Activated T-helper 1 cell treated with anti-CD3 and anti-CD28 coated beads, Interleukin-2, amount 50 U/mL, for 16 hours (primary cell): ENCODE measurements at places on chromosomes 2 and 18.
A peak's percentile ranks its signal among the peaks of the same experiment; 100 is the strongest.

DNA sequence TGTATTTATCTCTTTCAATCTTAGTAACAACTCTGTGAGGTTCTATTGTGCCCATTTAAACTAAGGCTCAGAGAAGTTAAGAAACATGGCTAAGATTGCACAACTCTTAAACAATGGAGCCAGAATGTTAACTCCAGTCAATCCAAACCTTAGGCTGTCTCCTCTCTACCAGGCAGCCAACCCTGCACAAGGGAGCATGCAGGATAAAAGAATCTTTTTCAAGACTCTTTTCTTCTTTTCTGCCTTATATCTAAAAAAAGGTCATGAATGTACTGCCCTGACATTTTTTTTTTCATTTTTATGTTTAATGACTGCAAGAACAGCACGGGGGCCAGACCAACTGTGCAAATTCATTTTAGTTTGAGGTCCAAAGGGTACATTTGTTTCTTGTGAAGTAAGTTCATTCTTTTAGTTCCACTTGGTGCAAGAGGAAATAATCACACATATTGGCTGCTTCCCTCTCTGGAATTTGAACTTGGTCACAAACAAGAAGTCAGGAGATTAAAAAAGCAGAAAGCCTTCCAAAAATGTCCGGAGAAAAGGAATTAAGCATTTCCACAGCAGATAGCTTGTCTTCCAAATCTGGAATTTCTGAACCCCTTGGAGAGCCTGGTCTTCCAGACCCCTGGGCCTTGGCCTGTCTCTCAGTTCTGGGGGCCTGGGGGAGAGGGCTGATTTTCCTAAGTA lies 96.0 kb upstream of the RIOK3 start:
- no peak for DNase-seq

- peak; percentile 25 for DNase-seq
Measured at GRCh38 chr2:7672027-7672684, 754.9 kb downstream of the RNF144A start.

- DNase-seq = no peak
Measured at GRCh38 chr18:74534981-74535649, 815 bp downstream of the CNDP1 start.

GRCh38 chr2:28093768-28094167 lies 203.2 kb downstream of the BABAM2 start:
- no peak for DNase-seq

GRCh38 chr2:48162742-48163141 lies 256.4 kb upstream of the FBXO11 start:
- no peak for DNase-seq

GRCh38 chr2:162885281-162886070 lies 46.9 kb upstream of the KCNH7 start:
- no peak for DNase-seq

- no peak for DNase-seq
Measured at GRCh38 chr2:49289711-49290110, 135.4 kb upstream of the FSHR start.
